Stimulated activated CD8-positive, alpha-beta memory T cell treated with anti-CD3 and anti-CD28 coated beads, Interleukin-7, amount 100 ng/mL, for 4 hours (primary cell): ENCODE measurements at places on chromosomes 2 and 18.

GRCh38 chr2:208638059-208638458, 231.5 kb downstream of the PTH2R start:
- DNase-seq: no peak

GRCh38 chr2:81984969-81985637, 1680.6 kb upstream of the LRRTM1 start:
- DNase-seq: no peak

DNA sequence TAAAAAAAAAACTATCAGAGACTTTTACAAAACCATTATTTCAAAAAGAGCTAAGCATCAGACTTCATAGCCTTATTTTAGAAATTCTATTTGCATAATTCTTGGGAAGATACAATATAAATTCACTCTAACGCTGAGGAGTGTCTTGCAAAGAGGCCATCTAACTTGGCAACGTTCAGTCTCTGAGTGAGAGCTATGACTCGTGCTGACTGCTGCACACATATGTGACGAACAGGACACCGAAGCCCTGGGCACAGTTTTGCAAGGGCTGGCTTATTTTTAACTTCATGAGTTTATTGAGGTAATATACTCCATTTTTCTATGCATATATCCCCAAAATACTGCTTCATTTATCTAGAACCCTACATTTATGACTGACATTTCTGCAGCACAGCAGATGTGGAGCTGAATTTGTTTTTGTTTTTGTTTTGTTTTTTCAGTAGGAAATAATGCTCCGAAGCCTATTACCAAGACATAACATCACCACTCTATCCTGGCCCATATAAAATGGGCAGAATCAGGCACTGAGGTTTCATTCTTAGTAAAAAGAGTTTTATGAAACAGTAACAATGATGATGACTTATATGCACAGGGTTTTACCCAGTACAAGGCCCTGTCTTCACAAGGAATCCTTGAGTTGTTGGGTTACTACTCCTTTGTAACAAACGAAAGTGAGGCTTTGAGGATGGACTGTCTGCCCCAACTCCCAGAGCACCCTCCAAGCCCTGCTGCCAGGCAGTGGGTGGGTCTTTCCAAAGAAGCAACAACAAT, 68.3 kb downstream of the CRACDL start:
- no peak for DNase-seq

GRCh38 chr2:163348857-163349380, 386.9 kb downstream of the FIGN start:
- DNase-seq: no peak

DNA sequence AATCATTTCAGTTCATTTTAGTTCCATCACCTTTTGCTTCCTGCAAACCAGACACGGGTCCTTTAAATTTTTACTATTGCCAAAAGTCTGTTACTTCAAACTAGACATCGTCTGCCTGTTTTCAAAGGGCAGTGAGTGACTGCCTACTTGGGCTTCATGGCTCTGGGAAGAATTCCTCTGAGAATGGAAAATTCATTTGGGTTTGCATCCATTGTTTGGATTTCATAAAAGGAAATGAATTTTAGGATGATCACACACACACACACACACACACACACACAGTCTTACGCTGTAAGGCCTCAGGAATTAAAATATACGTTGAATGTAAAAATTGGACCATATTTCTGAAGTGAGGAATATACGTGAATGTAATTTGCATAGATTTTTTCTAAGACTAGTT, 1584.3 kb upstream of the ACVR2A start:
- no peak for DNase-seq

GRCh38 chr2:64258566-64258965, 114.3 kb upstream of the PELI1 start:
- no peak for DNase-seq

DNA sequence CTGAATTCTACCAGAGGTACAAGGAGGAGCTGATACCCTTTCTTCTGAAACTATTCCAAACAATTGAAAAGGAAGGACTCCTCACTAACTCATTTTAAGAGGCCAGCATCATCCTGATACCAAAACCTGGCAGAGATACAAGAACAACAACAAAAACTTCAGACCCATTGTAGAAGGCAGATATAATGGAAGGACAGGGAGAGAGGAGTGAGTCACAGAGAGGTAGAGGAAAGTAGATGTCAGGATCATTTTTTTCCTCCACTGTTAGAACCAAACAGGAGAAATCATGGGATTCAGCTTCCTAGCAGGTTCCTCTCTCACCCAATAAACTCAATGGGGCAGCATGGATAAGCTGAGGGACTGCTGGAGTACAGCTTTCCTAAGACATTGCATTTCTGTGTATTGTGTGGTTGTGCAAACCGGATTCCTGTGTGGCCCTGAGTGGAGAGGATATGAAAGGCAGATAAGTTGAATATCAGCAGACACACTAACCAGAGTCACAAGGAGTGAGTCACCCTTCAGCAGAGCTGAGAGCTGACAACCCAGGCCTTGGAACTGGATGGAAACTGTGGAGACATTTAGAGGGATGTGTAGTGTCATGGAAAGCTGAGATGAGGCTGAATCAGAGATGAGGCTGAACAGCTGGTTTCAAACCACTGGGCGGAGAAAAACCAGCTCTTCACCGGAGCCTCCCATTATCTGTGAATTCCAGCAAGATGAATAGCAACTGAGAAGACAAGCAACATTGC, 60.9 kb upstream of the MMADHC start:
- DNase-seq: no peak

DNA sequence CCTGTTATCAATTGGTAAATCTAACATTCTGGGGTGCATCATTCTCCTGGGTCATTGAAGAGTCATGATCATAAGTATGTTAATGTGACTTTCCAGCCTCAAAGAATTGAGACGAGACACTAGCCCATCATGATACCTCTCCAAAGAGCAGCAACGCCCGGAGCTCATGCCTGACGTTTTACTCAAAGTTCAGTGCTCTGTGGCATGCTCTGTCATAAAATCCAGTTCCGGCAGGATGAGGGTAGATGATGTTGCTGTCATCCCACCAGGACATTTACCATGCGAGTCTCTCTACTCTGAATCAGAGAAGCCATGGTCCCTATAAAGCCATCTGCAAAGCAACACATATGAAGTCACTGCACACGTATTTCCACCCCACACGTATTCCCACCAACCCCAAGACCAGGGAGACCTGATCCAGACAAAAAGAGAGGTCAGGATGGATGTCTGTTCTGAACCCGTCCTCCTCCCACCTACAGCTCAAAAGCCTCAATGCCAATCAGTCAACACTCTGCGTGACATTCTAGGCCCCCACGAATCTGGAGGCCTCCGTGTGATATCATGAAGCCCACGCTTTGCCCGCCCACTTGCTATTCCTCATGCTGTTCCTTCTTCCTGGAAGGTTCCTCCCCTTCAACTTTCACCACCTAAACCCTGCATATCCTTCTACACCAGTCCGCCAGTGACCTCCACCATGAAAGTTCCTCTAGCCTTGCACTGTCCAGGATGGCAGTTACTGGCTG, 85.8 kb downstream of the DNMT3A start:
- no peak for DNase-seq

DNA sequence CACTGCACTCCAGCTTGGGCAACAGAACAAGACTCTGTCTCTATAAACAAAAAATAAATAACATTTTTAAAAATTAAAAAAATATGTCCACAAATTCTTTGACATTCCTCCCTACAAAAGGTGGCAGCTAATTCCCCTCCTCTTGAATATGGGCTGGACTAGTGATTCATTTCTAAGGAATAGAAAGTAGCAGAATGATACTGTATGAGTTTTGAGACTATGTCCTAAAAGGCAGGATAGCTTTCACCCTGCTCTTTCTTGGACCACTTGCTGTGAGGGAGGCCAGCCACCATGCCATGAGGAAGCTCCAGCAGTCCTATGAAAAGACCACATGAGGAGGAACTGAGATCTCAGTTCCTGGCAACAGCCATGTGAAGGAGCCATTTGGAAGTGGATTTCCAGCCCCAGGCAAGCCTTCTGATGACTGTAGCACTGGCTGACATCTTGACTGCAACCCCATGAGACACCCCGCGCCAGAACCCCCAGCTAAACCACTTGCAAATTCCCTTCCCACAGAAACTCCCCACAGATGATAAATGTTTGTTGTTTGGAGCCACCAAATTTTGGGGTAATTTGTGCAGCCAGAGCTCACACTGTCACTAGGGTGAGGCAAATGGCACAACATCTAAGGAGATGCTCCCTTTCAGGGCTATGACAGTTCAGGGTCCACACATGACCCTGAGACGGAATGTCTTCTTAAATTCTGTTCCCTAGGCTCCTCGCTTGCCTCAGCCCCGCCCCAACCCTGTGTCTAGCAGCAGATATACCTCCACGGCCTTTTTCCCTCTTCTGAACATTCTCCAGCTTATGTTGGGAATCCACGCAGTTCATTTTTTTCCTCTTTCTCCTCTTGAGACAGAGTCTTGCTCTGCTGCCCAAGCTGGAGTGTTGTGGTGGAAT, 17.1 kb upstream of the ATOH8 start:
- DNase-seq: no peak
